ENCODE measurements at places on chromosomes 16 and 17. TPM values are rescaled to one million over a fixed set of nuclear protein-coding genes. Genes with fewer than 3 reads are reported as not detected.

Gene SLC5A10
- 0.08 TPM for polyA plus RNA-seq

Gene TRIM16
- polyA plus RNA-seq = 22.3 TPM

Gene SLC13A2
- not detected for polyA plus RNA-seq

Gene MYO18A
- polyA plus RNA-seq = 306 TPM

Gene ITGAE
- 15.3 TPM for polyA plus RNA-seq

GRCh38 chr17:260031-260791, 78.8 kb upstream of the DOC2B start:
- DNase-seq = no peak

DNA sequence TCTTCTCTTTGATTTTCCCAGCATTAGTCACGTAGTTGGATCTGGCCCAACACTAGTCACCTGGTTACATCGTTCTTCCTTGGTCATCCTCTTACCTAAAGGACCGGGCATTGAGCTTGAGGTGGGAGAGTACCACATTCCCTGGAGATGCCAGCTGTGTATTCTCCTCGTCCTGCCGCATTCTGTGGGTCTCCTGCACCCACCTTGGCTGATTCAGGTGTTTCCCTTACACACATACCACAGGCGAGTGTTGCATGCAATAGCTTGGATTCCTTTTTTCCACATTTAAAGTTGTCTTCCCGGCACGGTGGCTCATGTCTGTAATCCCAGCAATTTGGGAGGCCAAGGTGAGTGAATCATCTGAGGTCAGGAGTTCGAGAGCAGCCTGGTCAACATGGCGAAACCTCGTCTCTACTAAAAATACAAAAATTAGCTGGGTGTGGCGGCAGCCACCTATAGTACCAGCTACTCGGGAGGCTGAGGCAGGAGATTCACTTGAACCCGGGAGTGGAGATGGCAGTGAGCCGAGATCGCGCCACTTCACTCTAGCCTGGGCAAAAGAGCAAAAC, 21.6 kb upstream of the CLEC18C start:
- DNase-seq = no peak

DNA sequence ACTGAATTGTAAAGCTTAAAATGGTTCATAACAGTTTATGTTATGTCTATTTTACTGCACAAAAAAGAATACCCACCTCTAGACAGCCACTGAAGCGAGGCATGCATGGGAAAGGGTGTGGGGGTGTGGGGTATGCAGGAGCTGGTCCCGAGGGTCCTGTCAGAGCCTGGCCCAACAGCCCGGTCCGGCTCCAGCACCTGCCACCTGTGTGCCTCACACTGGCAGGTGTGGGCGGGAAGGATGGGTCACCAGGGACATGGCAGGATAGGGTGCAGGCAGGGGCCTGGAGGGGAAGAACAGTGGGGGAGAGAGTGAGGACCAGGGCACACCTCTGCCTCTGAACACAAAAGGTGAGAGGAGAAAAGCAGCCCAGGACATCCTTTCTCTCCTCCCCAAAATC, 22.8 kb upstream of the RASD1 start:
- no peak for DNase-seq

- DNase-seq = peak; percentile 73
Observed at GRCh38 chr17:2854143-2855055, 58.2 kb downstream of the RAP1GAP2 start.

DNA sequence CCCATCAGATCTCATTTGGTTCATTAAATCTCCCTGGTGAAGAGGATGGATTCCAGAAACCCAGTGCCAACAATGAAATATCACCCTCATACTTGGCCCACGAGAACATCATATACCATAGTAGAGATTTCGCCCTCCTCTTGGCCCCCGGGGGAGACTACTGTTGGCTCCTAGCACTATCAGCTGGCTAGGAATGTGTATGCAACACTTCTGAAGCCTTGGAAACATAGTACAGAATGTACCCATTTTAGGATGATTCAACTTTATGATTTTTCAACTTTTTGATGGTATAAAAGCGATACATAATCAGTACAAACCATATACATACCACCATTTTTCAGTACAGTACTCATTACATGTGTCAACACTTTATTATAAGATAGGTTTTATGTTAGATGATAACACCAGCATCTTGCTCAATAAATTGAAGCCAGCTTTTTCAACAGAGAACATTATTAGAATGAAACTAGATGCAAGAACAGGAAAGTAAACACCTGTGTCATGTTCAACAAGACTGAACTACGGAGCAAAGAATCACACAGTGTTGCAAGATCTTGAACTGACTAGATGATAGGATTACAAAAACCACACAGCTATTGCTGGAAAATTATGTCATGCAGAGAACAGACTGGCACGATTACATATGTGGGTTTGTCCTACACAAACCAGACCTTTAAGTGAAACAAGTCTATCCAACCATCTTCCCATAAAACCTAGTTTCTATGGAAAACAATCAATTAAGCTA, 17.2 kb downstream of the RSL1D1 start:
- DNase-seq = no peak

DNA sequence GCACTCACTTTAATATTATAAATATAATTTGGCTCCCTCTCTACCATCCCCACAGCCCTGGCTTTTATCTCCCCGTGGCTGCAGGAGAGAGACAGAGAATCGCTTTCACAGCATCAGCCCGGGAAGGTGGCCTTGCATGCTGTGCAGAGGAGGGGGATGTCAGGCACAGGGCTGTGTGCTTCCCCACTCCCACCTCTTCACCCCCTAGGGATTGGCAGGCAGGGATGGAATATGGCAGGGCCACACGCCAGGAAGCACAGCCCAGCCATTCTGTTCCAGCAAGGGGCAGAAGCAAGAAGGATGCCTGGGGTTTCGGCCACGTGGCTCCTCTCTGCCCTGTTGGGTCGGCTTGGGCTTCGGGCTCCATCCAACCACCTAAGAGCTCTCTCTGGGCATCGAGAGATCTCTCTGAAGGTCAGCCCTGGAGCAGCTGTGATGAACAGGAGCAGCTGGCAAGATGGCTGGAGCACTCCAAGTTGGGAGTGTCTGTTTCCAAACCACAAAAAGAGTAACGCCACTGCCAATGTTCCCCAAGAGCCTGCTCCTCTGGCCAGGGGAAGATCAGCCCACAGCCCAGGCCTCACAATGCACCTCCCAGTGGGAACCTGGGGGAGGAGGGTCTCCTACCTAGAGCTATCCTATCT, 223.2 kb downstream of the C16orf78 start:
- DNase-seq = no peak

DNA sequence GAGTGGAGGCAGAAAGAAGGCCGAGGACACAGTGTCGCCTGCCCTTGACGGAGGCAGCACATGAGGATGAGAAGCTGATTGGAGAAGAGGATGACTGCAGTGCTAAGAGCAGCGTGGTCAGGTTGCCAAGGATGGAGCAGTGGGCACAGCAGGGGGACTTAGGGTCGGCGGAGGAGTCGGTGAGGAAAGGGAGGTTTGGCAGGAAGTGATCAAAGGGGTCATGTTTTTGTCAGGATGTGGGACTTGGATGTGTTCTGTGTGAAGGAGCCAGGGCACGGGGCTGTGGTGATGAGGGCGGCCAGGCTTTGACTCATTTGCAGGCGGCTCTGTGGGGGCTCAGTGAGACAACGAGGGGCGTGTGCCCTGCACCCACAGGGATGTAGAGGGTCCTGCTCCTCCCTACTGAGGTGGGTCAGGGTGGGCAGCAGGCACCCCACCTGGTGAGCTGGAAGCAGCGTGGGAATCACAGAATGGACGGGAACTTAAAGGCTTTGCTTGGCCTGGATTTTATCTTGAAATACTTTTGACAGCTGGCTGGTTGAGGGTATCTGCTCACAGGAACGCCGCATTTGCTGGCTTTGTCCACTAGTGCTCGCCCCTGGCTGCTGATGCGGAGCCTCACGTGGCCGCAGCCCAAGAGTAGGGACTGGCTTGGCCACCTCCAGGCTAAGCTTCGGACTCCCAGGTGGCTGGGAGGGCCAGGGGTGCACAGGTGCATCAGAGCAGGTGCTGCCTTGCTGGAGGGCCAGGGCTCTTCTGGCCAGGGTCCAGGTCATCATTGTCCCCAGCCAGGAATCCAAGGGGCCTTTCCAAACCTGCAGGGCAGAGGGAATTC, 6.0 kb downstream of the MPG start:
- peak; percentile 60 for DNase-seq

GRCh38 chr17:12738624-12739023, 50.7 kb upstream of the ARHGAP44 start:
- DNase-seq = no peak

- no peak for DNase-seq
Observed at GRCh38 chr17:66855204-66855603, 20.3 kb downstream of the CACNG5 start.

DNA sequence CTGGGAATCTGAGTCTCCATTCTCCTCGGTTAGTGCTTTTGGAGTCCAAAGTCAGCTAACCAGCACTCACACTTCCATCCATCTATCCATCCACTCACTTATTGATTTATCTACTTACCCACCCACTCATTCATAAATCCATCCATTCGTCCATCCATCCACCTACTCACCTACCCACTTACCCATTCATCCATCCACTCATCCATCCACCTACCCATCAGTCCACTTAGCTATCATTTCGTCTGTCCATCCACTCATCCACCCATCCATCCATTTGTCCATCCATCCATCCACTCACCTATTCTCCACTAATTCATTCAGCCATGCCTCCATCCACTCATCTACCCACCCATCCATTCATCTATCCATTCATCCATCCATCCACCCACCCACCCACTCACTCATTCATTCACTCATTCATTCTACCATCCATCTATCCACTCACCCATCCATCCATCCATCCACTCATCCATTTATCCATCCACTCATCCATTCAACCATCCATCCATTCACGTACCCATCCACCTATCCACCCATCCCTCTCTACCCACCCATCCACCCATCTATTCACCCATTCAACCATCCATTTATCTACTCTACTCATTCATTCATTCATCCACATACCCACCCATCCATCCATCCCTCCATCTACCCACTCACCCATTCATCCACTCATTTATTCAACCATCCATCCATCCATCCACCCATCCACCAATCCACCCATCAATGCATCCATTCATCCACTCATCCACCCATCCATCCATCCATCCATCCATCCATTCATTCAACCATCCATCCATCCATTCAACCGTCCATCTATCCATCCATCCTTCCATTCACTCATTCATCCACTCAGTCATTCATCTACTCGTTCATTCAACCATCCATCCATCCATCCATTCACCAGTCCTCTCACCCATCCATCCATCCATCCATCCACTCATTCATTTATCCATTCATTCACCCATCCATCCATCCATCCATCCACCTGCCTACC, 26.1 kb downstream of the NLRC3 start:
- no peak for DNase-seq

GRCh38 chr16:24130494-24131085, 125.5 kb upstream of the CACNG3 start:
- no peak for DNase-seq

GRCh38 chr17:78223061-78223460, 8.4 kb upstream of the TMEM235 start:
- DNase-seq = no peak

DNA sequence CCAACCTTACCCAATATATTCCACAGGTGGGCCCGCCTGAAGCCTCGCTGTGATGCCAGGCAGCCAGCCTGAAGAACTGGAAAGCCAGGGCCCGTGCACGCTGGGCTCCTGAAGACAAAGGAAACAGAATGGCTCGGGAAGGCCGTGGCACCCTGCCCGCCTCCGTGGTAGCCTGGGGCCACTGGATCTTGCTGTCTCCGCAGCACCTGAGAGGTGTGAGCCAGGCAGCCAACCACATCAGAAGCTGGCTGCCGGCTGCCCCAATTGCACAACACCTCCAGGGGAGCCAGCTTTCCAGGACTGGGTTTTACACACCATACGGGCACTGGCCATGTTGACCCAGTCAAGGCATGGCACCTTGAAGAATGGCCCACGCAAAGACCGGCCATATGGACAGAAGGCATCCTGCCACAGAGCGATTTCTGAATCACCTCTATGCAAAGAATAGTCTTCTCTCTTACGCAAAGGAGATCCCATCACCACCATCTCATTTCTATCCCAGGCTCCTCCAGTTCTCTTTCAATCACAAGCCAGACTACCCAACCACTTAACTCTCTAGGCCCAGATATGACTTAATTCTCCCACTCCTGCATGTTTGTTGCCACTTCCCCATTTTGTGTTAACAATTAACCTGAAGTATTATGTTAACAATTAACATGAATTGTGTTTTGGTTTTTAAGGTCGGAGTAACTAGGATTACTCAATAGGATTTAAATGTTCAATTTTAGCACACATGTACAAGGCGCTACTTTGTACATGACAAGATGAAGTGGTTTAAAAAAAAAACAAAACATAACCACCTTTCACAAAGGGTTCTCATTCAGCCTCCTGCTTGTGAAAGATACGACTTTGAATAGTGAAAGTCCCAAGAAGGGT, 32.1 kb downstream of the ZFHX3 start:
- no peak for DNase-seq

DNA sequence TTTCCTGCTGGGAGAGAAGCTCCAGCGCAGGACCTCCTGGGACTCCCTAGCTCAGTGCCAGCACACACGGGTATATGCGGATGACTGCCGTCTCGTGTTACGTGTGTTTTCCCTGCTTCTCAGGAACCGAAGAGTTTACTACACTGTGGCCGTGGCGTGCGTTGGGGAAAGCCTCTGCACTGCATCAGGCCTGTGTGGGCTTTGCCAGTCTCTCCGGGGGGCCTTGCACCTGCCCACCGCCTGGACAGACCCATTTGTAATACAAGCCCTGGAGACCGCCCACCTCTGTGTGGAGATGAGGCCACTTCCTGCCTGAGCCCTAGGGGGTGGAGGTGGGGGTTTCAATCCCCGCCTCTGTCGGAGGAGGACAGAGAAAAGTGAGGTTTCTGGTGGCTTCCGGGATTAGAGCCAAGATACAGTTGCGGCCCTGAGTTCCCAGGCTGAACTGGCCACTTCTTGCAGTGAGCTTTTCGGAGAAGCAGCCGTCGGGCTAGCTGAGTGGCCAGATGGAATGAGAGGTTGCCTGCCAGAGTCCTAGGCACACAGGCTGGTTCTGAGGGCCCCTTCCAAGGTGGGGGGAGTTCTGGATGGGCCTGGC, 43.4 kb upstream of the GSE1 start:
- DNase-seq = no peak

- DNase-seq = no peak
Observed at GRCh38 chr16:86986809-86987487, 330.2 kb downstream of the C16orf95 start.

DNA sequence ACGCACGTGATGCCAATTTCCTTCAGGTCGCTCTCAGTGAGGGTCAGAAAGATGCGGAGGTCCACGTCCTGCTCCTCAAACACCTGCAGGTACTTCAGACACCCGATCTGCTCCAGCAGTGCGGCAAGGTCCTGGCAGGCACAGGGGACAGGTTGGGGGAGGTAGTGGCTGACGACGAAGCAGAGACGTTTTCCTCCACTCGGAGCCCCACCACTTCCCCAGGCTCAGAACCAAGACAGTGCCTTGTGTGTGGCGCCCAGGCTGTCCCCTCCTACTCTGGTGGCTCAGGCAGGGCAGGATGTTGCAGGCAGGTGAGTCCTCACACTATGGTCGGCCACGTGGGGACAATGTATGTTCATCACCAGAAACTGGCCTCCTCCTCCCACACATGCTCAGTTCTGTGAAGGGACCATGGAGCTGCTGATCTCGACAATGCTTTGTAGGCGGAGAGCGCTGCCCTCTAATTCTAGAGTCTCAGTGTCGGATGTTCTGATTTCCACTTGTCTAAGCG, 5.7 kb downstream of the NUDT16L1 start:
- no peak for DNase-seq

- DNase-seq = peak; percentile 69
Observed at GRCh38 chr16:14004031-14004728, 66.9 kb upstream of the MRTFB start.

- no peak for DNase-seq
Observed at GRCh38 chr16:28192806-28193529, 18.8 kb downstream of the XPO6 start.

- no peak for DNase-seq
Observed at GRCh38 chr17:77491921-77492445, 351.2 kb downstream of the SEC14L1 start.

All from heart left ventricle (tissue), 16 donors.